T-helper 9 cell (primary cell): ENCODE measurements at places on chromosomes 16 and 17.
A peak's percentile ranks its signal among the peaks of the same experiment; 100 is the strongest.

GRCh38 chr16:2046893-2047329, 723 bp downstream of the NTHL1 start:
- no peak for DNase-seq

GRCh38 chr17:69320210-69320907, 6.6 kb downstream of the ABCA5 start:
- DNase-seq = no peak

DNA sequence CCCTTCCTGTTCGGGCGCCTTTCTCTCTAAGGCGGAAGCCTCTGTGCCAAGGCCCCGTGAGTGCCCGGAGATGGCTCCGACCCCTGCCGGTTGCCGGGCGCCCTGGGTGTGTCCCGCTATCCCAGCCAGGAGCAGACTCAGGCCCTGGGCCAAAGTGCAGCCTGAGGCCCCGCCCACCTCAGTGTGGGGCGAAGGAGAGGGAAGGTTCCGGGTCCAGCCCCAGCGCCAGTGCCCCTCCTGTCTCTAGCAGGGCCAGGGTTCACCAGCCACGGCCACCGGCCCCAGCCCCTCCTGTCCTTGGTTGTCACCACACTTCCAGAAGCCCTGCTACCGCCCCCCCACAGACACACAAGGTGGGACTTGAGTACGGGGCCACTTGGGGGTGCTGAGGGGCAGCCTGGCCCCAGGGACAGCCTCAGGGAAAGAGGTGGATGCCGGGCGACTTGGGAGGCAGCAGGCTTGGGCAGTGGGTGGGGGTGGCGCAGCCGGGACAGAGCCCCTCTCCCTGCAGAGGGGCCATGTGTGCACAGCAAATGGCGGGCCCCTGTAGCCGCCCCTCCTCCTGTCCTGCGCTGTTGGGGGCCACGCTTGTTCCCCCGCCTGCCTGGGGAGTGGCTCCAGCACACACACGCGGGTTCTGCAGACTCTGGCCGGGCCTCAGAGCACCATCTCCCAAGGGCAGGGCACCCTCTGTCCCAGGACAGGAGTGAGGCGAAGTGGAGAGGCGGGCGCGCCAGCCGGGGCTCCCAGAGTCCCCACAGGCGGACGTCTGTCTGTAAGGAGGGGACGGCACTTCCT, 6.0 kb downstream of the C1QTNF8 start:
- DNase-seq = no peak

- DNase-seq = no peak
These were observed 498 bp downstream of the PKMYT1 start for GRCh38 chr16:2979669-2980226.

GRCh38 chr16:4116325-4117249, at the start of gene ADCY9:
Gene ADCY9, minus strand, starts transcription at chr16:4116442. Its CDS starts 1,000 bp downstream, at chr16:4115442.
- peak; percentile 69 for DNase-seq

GRCh38 chr17:79071161-79071740, 3.4 kb upstream of the ENGASE start:
- DNase-seq = no peak

- DNase-seq = no peak
These were observed 375 bp downstream of the SLC25A11 start for GRCh38 chr17:4939546-4939795.

GRCh38 chr16:2359919-2360318, 19.4 kb upstream of the ABCA3 start:
- no peak for DNase-seq

DNA sequence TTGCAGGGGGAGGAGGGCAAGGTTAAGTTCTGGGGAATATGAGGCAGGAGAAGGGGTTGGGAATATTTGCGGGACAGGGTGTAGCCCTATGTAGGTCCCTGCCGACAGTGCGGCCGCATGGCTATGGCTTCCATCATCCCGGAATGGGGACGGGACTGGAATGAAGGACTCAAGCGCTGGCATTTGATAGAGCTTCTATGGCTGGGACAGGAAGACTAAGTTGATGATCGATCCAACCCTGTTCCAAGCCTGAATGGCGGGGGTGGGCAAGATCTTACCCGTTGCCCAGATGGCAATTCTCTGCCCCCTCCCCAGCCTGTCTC, 47.1 kb downstream of the SRCIN1 start:
- no peak for DNase-seq

DNA sequence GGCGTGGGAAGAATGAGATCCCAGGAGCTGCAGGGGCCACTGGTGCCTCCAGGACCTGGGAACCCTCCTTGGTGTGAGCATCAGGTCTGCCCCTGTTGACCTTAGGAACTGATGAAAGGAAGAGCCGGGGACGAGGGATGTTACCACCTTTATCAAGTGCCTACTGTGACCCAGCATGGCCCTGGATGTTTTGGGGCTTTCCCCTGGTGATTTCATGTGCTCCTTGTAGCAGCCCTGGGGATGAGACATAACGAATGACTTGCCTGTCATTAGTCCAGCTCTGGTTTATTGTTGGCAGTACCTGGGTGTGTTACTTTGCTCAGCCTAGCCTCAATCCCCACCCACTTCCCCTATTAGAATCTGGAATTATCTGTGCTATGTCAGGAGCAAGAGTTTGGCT, 39.9 kb downstream of the WSCD1 start:
- DNase-seq = no peak

GRCh38 chr16:85289760-85290625, 177.7 kb upstream of the CIBAR2 start:
- DNase-seq = no peak

DNA sequence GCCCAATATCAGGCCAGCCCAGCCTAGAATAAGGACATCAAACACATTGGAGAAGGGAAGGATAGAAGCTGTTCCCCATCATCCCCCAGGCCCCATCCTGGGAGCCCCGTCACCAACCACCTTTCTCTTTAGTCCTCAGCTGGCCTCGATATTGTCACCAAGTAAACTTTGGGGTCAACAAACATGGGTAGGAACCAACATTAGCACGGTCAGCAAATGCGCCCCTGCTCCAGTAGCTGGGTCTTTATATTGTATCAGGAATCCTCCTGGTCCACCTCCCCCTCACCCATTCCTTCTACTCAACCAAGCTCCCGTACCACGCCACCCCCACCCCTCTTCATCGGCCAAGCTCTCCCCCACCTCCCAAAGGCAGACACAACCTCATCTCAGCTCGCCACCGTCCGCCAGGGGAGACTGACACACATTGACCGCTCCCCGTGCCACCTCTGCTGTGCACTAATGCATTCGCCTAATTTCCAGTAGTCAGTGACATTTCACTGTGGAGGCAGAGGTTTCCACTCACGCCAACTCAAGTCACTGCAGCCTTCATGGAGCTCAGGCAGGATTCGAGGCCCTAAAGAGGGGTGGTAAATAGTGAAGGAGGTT, 20.7 kb upstream of the CBX2 start:
- DNase-seq = no peak

DNA sequence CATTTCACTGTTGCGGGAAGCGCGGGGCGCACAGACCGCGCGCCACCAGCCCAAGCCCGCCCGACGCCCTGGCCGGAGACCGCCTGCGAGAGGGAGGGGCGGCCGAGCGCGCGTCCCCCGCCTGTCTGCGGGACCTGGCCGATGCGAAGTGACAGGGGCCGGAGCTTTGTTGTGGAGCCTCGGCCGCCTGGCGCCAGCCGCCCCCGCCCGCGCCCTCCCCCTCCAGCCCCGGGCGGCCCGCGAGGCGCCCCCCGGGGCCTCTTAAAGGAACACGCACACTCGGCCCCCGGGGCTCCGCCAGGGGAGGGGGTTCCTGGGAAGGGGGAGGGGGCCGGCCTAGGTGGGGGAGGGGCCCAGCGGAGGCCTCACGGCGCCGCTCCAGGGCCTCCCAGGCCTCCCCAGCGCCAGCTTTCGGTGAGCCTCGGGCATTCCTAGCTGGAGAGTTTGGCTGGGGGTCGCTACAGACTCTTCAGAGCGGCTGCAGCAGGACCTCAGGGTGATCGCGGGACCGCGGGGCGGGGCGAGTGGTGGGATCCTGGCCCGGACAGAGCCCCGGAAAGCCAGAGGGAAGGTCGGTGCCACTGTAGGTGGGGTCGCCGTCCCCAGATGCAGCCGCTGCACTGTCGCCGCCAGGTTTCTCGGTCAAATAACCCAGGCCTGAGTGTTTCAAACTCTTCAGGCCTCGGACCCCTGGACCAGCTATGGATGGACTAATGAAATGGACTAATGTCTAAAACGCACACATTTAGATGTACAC, 2.4 kb upstream of the TBX2 start:
- no peak for DNase-seq

- DNase-seq = no peak
These were observed 25.1 kb downstream of the CCDC42 start for GRCh38 chr17:8719291-8720246.

DNA sequence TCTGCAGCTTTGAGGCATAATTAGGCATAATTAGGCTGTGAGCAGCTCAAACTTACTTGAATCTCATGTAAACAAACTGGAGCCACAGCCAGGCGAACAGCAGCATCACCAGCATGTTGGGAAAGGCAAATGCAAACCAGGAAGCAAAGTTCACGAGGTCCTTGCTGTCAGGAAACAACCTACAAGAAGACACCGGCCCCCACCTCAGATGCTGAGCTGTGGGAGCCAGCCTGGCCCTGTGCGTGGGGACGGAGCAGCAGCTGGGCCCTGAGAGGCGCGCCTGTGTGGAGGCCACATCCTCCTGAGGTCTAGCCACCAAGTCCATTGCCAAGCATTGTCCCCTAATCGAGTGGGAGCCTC, 12.2 kb downstream of the SLC13A5 start:
- DNase-seq = no peak

DNA sequence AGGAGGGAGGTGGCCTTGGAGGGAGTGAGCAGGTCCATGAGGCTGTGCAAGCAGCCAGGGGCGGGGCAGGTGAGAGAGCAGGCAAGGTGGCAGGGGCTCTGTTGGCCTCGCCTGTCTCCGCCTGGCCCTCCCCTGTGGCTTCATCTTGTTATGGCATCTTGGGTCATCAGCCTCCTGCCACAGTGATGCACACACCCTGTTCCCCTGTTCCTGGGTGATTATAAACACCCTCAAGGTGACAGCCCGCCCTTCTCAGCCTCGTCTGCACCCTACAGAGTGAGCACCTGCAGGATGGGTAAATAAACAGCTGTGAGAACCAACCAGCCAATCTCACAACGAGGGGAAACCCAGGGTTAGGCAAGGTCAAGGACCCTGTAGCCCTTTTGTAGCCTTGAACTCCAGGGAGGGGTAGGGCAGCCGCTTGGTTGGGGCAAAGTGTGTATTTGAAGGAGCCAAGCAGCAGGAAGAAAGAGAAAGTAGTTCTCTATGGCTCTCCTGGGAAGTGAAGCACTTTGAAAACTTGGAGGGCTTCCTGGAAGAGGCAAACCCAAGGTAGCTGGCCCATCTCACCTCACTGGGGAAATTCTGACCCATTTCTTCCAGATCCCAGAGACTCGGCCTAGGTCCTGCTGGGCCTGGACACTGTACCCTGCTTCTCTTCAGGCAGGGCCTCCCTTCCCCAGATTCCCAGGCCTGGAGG, 60.6 kb downstream of the NT5M start:
- DNase-seq = no peak

- no peak for DNase-seq
These were observed 103.9 kb downstream of the OR1D5 start for GRCh38 chr17:2959371-2960130.

DNA sequence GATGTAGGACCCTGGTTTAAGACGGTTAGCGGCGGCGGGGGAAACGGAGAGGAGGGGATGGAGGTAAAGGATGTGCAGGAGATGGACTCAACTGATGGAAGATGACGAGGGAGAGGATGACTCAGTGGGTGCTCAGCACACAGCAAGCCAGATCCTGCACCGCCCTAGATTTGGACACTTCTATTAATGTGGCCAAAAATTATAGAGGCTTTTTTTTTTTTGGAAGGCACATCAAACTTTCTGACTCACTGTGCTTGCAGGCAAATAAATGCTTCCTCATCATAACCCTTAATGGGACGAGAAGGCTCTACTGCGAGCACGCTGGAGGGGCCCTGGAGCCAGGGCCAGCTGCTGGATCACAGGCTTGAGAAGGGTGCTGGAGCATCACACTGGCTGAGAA, 36.0 kb downstream of the RTN4RL1 start:
- no peak for DNase-seq

GRCh38 chr17:50026046-50026675, 29.7 kb upstream of the ITGA3 start:
- DNase-seq = no peak

DNA sequence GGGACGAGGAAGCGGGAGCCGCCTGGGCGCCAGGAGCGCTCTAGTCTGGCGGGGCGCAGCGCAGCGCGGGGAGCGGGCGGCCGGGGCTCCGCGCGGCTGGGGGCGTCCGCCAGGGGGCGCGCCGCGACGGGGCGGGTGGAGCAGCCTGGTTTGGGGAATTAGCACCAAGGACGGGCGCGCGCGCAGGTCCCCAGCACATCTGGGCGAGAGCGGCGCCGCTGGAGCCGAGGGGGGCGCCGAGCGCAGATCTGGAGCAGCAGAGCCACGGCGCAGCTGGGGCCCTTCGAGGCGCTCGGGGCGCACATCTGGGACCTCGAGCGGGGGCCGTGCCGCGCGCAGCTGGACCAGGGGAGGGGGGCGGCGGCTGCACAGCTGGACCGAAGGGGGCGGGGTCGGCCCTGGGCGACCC, at the start of gene NXPH3:
TSS of gene NXPH3 (plus strand) at position 193 of the 409 bp plus-strand sequence. CDS start 349 bp downstream, outside the sequence.
- DNase-seq = peak; percentile 58

- no peak for DNase-seq
These were observed 4.3 kb downstream of the ADAT1 start for GRCh38 chr16:75618780-75619179.
